Inflammatory macrophage treated with lipopolysaccharide for 1 hour (primary cell): ENCODE measurements at places on chromosomes 13 and 19.
A peak's percentile ranks its signal among the peaks of the same experiment; 100 is the strongest.

DNA sequence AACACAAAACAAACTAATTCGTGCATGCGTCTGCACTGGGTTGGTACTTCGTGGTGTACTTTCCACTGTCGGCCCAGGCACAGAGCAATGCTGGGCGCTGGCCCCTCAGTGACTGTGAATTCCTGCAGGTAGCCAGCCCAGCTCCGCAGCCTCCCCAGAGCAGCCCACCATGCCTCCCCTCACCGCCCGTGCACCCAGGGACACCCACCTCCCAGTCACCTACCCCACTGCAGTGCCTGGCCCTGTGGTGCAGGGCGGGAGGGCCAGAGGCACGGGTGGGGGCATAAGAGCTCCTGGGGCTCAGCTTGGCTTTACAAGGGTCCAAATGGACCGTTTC lies 93.1 kb upstream of the ZNF507 start:
- no peak for DNase-seq

GRCh38 chr13:44815623-44816022 lies 173.6 kb downstream of the NUFIP1 start:
- DNase-seq, result peak; percentile 43

DNA sequence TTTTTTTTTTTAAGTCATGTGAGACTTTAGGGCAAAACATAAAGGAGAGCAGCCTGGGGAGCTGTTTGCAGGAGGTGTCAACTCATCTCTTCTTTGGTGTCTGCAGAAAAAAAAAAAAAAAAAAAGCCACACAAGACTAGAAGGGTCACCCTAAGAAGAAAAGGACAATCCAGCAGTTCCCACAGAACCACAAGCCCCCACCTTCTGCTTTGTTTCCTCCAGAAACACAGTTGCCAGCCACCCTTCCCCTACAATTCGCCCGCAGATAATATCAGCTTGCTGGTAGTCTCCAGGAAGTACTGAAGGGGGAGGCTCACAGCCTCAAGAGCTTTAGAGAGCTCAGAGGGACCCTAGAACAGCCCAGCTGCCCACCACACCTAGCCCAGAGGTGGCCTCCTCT lies 22.3 kb upstream of the ZBTB7A start:
- DNase-seq, result no peak

DNA sequence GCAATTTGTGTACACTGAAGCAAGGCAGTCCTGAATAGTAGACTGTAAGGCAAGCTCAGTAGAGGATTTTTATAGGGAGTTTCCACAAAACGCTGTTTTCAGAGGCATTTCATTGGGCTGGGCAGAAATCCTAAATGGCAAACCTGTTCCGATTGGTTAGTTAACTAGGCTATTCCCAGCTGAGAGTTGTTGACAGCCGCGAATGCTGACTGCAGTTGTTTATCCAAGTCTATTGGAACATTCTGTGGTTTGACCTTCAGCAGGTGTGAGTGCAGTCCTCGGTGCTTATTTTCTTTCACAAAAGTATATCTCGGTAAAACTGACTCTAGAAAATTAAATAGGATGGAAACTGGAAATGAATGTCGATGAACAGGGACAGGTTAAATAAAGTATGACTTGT lies 45.4 kb downstream of the TPT1 start:
- DNase-seq, result no peak

DNA sequence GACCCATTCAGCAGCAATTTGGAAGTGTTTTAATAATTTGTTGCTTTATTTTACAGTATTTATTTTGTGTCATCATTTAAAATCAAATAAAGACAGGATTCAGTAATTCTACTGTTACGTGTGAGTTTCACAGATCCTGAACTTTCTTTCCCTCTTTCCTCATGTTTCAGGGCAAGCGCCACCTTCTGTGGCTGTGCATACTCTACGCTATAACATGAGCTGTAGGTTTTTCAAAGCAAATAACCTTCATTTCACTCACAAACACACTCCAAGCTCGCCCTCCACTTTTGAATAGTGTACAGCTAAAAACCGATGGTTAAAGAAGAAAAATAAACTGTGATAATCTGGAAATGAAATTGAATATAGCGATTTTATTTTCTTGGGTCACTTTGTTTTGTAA lies 753.3 kb downstream of the OLFM4 start:
- no peak for DNase-seq

DNA sequence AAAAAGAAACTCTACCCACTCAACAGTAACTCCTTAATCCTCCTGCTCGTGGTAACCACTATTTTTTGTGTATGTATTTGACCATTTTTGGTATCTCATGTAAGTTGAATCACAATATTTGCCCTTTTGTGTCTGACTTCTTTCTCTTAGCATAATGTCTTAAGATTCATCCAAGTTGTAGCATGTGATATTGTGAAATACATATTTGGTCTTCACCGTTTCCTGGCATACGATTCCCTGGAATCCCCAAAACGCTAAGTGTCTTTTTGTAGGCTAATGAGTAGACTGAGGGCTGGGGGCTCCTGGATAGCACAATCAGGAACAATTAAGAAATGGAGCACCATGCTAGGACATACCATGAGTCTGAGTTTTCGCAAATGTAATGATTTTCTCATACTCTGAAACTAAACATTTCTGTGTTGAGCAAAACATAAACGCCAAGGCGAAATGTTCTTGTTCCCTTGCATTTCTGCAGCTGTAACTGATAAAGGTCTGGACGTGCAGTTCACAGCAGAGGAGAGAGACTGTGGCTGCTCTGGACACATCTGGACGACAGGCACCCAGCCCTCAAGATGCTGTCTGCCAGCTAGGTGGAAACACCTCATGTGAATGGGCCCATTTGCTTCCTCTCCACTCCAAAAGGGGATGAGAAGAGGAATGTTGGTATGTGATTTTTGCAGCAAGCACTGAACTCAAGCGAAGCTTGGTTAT lies 38.4 kb downstream of the BRD4 start:
- no peak for DNase-seq

DNA sequence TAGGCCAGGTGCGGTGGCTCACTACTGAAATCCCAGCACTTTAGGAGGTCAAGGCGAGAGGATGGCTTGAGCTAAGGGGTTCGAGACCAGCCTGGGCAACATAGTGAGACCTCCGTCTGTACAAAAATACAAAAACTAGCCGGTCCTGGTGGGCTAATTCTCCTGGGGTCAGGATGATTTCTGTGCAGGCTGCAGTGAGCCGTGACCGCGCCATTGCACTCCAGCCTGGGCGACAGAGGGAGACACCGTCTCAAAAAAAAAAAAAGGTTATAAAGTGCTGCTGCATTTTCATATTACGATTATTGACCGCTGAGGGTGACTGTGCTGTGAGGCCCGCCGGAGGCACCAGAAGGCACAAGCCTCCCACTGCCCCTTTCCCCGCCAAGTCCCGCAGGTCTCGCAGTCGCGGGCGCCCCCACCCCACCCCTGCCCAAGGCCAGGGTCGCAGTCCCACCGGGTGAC lies 477 bp upstream of the PLEKHF1 start:
- DNase-seq, result no peak

- no peak for DNase-seq
Observed at GRCh38 chr13:106329941-106330340, 205.5 kb downstream of the EFNB2 start.

- no peak for DNase-seq
Observed at GRCh38 chr19:35262101-35262761, 6.5 kb upstream of the USF2 start.

DNA sequence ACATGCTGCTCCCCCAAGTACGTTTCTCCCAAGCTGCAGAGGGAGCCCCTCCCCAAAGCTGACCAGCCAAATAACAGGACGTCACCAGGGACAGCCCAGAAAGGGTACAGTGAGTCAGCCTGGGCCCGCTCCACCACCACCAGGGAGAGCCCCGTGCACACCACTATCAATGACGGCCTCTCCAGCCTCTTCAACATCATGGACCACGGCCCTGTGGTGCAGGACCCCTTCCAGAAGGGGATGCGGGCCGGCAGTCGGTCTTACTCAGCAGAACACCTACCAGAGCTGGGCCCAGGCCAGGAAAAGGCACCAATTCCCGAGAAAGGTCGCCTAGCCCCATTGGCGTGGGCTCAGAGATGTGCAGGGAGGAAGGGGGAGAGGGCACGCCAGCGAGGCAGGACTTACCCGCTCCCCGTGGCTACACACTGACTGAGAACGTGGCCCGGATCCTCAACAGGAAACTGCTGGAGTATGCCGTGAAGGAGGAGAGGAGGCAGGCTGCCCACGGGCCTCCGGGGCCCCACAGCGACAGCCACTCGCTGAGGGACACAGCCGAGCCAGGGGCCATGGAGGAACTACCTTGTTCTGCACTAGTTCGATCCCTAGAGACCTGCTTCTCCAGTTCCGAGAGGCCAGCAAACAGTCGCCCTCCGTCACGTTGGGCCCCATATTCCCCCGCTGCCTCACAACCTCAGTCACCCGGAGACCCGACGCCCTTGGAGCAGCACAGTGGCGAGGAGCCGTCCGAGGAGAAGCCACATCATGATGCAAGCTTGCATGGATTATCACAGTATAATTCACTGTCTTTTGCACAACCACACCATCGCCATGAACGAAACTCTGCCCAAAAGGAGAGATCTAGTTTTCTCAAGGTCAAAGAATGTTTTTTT lies 815.9 kb upstream of the KLHL1 start:
- no peak for DNase-seq

DNA sequence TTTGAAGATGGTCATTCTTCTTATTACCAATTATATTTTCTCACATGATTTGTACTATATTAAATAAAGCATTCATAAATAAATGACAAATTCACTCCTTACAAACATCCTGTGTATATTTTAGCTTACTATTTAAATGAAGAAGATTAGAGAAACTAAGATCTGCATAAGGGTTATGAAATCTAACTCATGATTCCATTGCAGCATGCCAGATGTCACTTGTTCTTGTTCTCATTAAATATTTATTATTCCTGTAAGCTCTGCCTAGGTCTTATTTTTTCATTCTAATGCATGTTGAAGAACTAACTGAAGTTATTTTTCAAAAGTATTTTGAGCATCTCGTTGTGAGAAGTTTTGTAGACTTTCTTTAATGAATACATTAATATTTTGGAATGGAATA lies 18.3 kb downstream of the NUP58 start:
- DNase-seq, result peak; percentile 45

DNA sequence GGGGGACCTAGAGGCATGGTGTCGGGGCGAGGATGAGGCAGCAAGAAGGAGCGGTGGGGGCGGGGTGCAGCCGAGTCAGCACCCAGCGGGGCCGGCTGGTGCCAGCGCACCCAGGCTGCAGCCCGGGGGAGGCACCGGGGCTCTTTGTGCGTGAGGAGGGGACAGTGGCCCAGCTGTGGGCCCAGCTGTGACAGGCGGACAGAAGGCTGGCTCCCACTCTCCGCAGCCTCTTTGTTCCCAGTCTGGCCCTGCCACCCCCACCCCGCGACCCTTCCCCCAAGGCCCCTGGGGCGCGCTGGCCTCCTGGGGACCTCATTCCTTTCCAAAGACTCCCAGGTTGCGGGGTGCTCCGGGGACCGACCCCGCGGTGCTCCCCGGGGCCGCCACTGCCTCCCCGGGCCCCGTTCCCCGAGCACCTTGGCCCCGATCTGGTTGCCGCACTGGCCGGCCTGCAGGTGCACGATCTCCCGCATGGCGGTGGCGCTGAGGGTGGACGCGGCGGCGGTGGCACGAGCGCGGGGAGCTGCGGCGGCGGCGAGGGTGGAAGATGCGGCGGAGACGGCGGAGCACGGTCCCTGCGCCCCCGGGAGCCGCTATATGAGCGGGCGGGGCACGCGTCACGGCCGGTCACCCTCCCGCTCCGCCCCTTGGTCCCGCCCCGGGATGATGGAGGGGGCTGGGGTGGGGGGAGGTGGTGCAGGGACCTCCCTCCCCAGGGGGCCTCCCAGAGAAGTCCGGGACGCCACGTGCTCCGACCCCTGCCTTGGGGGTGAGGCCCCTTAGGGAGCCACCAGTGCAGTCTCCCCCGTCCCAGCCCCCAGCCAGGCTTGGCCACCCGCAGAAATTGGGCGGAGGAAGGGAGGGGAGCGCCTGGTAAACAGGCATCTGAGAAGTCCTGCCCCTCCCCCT lies at the start of gene TUBB4A:
Gene TUBB4A (minus strand): TSS at position 570 of the 909 bp plus-strand sequence. CDS start 97 bp downstream, at position 473.
- no peak for DNase-seq

DNA sequence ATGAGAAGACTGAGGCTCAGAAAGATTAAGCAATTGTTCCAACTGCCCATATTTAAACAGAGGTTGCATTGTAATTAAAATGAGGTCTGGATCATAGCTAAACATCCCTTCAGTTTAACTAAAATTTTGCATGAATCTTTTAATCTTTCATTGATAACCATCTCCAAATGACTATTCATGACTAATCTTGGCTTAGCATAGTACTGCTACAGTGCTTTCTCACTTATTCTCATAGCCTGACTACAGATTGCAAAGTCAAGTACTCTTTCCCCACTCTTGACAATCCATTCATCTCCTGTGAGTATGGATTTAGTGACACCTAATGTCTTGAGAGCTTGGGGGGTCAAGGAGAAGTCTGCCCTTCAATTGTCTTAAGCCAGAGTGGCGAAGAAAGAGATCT lies 258.4 kb downstream of the RFC3 start:
- DNase-seq, result no peak

DNA sequence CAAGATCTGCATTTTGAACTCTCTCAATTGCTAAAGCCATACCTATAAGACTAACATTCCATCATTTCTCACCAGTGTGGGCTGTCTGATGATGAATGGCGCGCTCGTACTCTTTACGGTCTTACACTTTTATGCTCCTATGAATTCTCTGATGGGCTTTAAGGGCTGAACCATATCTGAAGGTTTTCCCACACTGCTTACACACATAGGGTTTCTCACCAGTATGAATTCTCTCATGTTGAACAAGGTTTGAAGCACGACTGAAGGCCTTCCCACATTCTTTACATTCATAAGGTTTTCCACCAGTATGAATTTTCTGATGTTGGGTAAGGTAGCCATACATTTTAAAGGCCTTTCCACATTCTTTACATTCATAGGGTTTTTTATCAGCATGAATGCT lies 18.8 kb upstream of the ZNF607 start:
- DNase-seq, result no peak

- DNase-seq, result no peak
Observed at GRCh38 chr13:48429886-48430285, 17.0 kb upstream of the LPAR6 start.

- DNase-seq, result no peak
Observed at GRCh38 chr13:60755380-60756163, 358.6 kb downstream of the TDRD3 start.

DNA sequence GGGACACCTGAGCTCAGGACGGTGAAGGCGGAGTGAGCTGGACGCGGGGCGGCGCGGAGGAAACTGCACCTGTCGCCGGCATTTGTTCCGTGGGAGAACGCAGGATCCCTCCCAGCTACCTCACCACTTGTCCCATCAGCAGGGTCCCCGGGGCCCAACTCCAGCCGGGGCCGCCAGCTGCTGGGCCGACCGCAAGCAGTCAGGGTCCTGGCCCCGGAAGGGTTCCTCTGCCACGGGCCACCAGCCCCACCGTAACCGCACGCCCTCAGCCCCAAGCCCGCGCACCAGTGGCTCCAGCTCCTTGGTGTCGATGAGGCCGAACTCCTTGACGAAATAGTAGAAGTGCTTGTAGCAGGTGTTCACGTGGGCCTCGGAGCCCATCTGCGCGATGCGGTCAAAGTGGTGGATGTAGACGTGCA lies 19.6 kb downstream of the MOB3A start:
- DNase-seq, result no peak

DNA sequence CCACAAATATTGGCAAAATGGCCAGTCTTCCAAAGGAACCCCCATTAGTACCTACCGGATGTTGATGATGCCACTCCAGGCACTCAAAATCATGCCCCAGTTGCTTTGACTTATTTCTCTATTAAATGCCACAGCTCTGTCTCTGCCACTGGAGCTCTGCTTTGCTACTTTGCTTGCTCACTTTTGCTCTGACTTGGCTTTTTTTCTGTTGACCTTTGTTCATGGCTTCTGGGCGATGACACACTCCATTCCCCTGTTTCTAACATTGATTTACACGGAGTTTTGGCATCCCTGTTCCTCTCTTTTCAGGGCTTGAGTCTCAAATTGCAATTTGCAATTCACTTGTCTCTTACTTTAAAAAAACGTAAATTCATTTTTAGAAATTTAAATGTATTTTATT lies 217.1 kb upstream of the SPRY2 start:
- DNase-seq, result no peak
